ENCODE measurements at places on chromosomes 5 and 9. TPM values are rescaled to one million over a fixed set of nuclear protein-coding genes. Genes with fewer than 3 reads are reported as not detected.

DNA sequence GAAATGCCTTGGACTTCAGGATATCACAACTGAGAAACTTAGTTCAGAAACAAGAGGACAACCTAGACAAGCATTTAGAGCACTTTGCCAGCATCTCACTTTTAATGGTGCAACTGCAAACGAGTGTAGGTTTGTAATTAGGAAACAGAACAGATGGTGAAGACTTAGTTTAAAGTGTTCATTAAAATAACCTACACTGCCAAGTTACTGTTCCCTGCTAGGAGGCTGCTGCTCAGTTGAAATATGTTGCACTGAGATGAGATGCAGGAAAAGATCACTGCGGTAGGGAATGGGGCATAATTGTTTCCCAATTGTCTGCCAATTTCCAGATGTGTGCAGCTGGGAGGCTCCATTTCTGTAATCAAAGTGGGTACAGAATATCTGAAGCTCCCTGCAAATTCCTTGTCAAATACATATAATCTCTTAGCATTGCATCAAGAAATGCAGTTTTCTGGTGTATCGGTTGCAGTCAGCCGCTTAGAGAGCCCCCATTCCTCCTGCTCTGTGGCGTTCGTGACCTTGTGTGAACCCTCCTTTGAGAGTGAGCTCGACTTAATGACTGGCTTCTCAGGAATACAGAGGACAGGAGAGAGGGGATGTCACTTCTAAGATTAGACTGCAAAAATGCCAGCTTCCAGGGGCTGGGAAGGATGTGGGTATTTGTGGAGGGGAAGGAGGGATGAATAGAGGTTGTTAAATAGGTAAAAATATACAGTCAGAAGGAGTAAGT, 448.9 kb downstream of the MED10 start:
- H3K27ac ChIP-seq = no peak overlapping the region
- no peak for DNase-seq
- H3K4me1 ChIP-seq = peaks cover 4% of the 10 kb centered on the region
- H3K36me3 ChIP-seq = no peaks in the 10 kb centered on the region
- H3K4me3 ChIP-seq = peak overlapping the region; percentile 13

- no peak for DNase-seq
- H3K27ac ChIP-seq = no peak overlapping the region
- H3K27me3 ChIP-seq = no peaks in the 10 kb centered on the region
- H3K4me3 ChIP-seq = no peak overlapping the region
Observed at GRCh38 chr9:136553581-136553980, 7.7 kb upstream of the NOTCH1 start.

DNA sequence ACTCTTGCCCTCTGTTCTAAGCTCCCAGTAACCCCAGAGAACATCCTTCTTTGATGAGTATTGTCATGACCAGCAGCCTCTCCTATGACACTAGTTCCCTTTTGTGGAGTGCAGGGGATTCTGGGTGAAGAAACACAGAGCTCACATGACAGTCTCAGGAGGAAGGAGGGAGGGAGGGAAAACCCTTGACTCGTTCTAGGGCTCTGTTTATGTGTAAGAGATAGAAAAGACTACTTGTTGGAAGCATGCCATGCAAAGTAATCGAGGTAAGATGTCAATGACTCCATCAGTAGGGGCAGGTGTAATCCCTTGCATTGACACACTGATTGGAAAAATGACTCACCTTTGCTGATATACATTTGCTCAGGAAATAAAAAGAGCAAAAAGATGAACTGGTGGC, 190.2 kb upstream of the ELL2 start:
- DNase-seq = no peak
- H3K27me3 ChIP-seq = no peaks in the 10 kb centered on the region
- H3K27ac ChIP-seq = no peak overlapping the region
- no peak overlapping the region for H3K4me3 ChIP-seq
- no peaks in the 10 kb centered on the region for H3K36me3 ChIP-seq
- peaks cover 6% of the 10 kb centered on the region for H3K4me1 ChIP-seq

- H3K4me1 ChIP-seq = peaks cover 10% of the 10 kb centered on the region
- peaks cover 4% of the 10 kb centered on the region for H3K36me3 ChIP-seq
- no peak overlapping the region for H3K4me3 ChIP-seq
- H3K27ac ChIP-seq = no peak overlapping the region
Observed at GRCh38 chr9:127783111-127784008, 2.5 kb upstream of the CDK9 start.

DNA sequence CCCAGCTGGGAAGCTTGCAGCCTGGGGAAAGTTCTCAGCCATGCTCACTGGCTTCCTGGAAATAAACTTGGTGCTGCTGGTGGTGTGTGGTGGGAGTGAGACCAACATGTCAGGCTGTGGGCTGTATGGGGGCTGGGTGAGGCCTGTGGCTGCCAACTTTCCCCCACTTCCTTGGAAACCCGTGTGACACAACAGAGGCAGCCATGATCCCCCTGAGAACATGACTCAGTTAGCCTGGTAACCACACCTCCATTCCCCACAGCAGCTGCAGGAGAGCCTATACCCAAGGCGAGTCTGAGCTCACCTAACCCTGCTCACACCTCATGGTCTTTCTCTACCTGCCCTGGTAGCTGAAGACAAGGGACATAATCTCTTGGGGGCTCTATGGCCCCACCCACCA, 72.7 kb upstream of the RGMB start:
- no peak overlapping the region for H3K27ac ChIP-seq
- no peak for DNase-seq
- H3K36me3 ChIP-seq = no peaks in the 10 kb centered on the region

The SH3PXD2B gene
- total RNA-seq = 38.4 TPM

The GGTA1 gene
- not detected for total RNA-seq

The PTGES gene
- total RNA-seq = 29.1 TPM

The CTSL gene
- total RNA-seq = 85.7 TPM

The CD274 gene
- 1.2 TPM for total RNA-seq

Data from type B pancreatic cell (in vitro differentiated cells).